ENCODE measurements at places on chromosomes 12 and 14.

GRCh38 chr14:64990296-64990695 is 3.6 kb downstream of the FNTB start:
- DNase-seq: no peak

GRCh38 chr12:110694330-110694901 is 5.5 kb upstream of the HVCN1 start:
- DNase-seq: no peak

DNA sequence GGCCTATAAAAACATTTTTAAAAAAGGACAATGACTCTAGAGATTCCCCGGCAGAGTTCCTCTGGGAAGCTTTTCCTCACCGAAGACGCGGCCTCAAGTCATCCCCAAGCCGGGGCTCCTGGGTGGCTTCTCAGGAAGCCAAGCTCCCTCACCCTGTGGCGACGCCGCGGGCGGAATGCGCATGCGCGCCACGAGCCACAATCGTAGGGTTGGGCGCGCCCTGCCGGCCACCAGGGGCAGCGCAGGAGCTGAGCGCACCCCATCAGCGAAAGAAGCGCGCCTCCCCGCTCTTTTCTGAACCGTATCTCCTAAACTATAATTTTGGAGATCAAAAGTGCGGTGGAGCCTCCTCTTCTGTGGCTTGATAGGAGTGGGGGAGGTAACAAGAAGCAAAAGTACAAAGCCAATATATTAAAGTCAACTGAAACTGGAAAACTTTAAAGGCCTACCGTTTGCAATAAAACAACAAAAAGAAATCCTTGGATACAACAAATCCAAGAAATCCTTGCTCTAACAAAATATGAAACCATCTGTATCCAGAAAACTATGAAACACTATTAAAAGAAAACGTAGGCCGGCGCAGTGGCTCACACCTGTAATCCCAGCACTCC is 17.4 kb upstream of the CHFR start:
- peak; percentile 91 for DNase-seq

- no peak for DNase-seq
These were observed 95.5 kb downstream of the SLC38A6 start for GRCh38 chr14:61076556-61076955.

- no peak for DNase-seq
These were observed 1062.1 kb downstream of the SLC6A15 start for GRCh38 chr12:83850531-83850930.

DNA sequence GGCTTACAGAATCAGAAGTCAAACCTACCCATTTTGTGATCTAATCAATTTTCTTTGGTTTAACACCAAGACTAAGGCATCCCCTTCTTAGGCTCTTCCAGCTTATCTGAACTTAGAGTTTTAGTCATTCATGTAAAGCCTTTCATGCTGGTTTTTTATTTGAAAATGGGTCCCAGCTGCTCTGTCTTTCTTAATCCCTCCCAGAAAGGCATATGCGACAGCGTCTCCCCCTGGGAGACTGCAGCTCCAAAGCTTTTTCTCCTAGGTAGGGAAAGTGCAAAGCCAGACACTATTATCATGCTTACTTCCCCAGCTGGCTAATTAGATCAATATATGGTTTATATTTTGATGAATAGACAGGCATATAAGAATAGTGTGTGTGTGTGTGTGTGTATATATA is 96.6 kb upstream of the E2F7 start:
- no peak for DNase-seq

GRCh38 chr12:83538361-83538965 is 851.8 kb downstream of the TMTC2 start:
- no peak for DNase-seq

DNA sequence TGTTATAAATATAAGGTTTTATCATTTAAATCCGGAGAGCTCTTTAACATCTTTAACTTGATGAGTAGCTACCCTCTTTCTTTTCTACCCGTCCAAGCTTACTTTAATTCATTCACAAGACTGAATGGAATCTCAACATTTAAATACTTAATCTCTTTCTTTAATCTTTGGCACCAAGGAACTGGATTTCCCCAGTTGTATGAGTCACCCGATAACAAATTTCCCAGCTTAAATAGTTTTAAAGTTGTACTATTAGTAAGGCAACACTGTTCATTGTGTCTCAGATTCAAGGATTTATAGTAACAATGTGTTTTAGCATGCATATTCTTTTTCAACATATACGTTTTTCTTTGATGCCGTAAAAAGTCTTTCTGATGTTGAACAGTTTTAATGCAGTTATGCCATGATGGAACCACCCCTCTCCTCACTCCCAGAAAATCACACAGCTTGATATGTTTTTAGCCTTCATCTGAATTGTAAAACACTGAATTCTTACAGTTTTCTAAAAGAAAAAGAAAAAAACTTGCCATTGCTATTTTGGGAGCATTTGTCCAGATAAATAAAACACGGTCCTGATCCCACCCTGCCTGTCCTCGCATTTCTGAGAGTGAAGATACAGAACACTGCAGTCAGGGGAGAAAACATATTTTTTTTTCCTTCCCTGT is 16.0 kb upstream of the LRP6 start:
- no peak for DNase-seq

DNA sequence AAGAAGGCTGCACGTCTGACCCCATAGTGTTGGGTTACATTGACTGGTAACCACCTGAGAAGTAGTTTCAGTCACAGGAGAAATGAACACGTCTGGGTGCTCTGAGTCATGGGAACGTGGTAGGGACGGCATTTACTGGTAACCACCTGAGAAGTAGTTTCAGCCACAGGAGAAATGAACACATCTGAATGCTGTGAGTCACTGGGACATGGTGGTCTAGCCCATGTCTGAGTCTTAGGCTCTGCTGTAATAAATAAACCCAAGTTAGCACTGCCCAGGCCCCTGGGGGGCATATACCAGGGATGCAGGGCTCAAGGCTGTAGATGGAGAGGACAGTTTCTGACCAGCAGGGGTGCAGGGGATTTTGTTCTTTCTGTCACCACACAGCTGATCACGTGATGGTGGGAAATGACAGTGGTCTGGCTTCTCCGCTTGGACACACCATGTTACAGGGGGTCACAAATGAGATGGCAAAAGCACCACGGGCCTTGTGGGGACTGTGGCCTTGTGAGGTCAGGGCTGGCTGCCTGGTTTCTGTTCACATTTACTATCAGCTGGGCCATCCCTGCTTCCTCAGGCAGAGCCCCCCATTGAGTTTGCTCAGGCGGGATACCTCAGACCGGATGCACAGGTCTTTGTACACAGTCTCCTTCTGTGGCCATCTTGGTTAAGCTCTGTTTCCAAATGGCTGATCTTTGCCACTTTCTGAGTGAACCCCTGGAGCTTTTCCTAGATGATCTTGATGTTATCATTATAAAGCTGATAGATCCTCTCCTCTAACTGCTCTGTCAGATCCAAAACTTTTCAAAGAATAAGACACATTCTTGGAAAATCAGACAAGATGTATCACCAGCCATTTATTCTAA is 9.8 kb upstream of the C12orf42 start:
- peak; percentile 61 for DNase-seq

- no peak for DNase-seq
These were observed 89.2 kb upstream of the TMEM260 start for GRCh38 chr14:56490379-56490778.

GRCh38 chr14:47277703-47278102 is 397.7 kb downstream of the MDGA2 start:
- DNase-seq: no peak

GRCh38 chr14:81613341-81614045 is 79.8 kb upstream of the SEL1L start:
- DNase-seq: no peak

GRCh38 chr12:85057370-85057963 is 21.3 kb downstream of the LRRIQ1 start:
- peak; percentile 11 for DNase-seq

- peak; percentile 88 for DNase-seq
These were observed at the start of gene SP1 for GRCh38 chr12:53380104-53380793. Gene SP1 (plus strand): TSS chr12:53380176. CDS start chr12:53380292, 116 bp downstream.

DNA sequence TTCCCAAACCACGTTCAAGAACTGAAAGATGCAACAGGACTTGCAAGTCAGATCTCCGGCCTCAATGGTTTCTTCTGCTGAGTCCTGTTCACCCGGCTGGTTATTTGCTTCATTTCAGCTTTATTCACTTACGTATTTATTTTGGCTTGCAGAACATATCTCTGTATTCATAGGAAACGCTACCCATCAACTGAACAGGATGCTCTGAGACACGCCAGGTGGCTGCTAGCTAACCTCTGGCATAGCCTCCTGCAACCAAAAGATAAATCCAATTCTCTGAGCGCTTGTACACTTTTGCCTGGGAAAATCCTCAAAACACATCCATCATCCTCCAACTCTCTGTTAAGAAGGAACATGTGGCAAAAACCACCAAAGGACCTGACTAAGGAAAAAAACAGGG is 17.3 kb downstream of the MAP3K9 start:
- DNase-seq: no peak

DNA sequence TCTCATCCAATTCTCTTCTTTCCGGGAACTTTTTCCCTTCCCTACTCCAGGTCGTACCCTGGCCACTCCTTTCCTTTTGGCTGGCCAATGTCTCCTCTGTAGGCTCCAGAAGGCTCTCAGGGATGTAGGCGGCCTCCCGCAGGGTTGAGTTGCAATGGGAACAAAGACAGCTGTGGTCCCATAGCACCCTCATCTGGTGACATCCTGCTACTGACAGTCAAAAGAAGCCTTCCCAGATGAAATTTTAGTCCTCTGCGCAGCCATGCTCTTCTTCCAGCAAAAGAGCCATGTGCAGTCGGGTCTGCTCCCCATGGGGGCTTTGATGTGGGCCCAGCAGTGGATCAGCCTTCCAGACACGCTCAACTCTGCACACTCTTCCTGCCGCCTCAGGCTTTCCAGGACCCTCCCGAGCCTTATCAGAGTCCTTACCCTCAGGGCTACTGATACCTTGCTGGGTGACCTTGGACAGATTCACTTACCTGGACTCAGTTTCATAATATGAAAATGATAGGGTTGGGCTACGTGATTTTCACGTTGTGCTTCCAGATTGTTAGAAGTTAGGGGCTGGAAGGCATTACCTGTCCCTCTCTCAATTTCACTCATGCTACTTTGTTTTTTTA is 5.5 kb upstream of the CELA1 start:
- peak; percentile 27 for DNase-seq

DNA sequence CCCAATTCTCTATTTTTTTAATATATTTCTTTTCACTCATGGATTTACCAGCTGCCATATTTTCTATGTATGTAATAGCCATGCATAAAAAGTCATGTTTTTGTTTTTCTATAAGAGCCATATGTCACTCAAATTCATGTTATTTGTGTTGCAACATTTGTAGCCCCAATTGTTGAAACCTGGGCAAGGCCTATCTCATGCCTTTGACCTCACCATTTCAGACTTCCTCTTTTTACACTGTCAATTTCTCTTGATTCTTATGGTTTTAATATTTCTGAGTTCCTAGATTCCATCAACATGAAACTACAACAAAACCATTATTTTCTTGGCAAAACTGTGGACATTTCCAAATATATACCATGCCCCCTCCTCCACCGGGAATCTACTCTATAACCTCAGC is 647.5 kb downstream of the C12orf50 start:
- DNase-seq: no peak

DNA sequence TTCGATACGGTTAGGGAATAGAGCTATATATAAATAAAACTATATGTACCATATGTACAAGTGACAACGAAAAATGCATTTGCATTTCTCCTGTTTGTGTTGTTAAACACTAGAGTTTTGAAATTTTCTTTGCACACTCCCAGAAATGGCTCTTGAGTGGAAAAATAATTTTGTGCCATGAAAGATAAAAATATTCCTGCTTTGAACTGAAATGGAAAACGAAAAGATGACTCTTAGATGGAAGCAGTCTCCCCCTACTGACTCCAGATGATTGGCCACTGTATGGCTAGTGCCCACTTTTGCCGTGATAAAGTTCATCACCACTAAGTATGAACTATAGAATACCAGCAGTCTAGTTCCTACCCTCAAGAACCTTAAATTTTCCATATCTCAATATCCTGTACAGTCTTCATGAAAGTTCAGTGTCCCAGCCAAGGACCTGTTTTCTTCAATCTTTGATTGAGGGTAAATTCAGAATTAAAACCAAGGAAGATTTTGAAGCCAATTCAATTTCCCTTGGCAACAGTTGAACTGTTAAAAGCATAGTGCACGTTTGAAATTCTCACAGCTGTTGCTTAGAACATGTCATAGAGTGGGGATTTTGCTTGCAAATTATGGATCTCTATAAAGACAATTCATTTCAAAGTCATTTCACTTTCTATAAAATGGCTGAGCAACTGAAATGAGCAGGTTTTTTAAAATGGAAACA is 1.6 kb upstream of the PPP2R5E start:
- no peak for DNase-seq

- no peak for DNase-seq
These were observed 12.4 kb downstream of the FBRSL1 start for GRCh38 chr12:132502149-132502881.

GRCh38 chr12:52061470-52062166 is 8.2 kb upstream of the ATG101 start:
- DNase-seq: no peak

- DNase-seq: no peak
These were observed 25.6 kb upstream of the MBIP start for GRCh38 chr14:36346052-36346451.

GRCh38 chr12:48040354-48040753 is 36.1 kb upstream of the COL2A1 start:
- no peak for DNase-seq

DNA sequence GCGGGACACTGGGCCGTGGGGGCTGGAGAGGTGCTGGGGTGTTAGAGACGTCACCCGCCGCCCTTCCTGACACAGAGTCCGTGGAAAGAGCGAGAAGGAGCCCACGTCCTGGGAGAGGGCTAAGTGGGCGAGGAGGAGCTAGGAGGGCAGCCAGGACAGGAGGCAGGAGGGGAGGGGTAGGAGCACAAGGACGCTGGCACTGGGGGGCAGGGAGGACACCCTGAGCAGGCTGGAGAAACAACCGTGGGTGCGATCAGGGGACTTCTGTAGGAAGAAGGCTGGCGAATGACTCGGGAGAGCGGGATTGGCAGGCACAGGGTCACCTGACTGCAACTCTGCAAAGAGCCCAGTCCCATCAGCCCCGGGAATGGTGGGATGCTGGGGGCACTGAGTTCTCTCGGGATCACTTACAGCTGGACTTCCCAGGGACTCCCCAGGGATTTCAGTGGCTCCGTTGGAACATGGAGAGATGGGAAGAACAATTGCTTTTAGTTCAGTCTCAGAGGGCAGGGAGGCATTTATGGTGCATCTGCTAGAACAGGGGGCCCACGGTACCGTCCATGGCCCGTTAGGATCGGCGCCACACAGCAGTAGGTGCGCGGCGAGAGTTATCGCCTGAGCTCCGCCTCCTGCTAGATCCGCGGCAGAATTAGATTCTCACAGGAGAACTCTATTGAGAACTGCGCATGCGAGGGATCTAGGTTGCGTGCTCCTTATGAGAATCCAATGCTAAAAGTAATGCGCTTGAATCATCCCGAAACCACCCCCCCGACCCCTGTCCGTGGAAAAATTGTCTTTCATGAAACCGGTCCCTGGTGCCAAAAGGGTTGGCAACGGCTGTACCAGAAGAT is 24.3 kb downstream of the UBR7 start:
- no peak for DNase-seq

GRCh38 chr12:30746190-30746589 is 8.6 kb downstream of the CAPRIN2 start:
- no peak for DNase-seq
